ENCODE measurements at places on chromosomes 7 and 10.

DNA sequence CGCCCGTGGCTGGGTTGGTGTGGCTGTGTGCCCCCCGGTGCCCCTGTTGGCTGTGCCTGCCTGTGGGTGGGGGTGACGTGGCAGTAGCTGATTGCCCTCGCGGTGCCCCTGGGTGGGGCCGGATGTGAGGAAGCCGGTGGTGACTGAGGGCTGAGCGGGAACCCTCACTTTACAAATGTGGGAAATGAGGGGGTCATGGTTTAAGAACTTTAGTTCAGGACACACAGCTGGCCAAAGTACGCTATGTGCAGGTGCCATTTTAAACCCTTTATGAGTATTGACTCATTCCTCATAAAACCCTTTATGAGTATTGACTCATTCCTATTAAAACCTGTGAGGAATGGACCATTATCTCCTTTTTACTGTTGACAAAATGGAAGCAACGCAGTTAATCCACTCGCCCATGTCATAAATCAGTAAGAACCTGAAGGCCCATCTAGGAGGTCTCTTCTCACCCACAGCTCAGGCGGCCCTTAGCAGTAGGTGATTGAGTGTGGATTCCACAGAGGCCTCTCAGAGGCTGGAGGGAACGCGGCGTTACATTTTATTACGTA is 290.1 kb upstream of the COBL start:
- DNase-seq, result no peak

- DNase-seq, result no peak
These were observed 5.3 kb downstream of the EN2 start for GRCh38 chr7:155463114-155463811.

GRCh38 chr7:27914409-27914808 is 174.4 kb downstream of the TAX1BP1 start:
- no peak for DNase-seq

DNA sequence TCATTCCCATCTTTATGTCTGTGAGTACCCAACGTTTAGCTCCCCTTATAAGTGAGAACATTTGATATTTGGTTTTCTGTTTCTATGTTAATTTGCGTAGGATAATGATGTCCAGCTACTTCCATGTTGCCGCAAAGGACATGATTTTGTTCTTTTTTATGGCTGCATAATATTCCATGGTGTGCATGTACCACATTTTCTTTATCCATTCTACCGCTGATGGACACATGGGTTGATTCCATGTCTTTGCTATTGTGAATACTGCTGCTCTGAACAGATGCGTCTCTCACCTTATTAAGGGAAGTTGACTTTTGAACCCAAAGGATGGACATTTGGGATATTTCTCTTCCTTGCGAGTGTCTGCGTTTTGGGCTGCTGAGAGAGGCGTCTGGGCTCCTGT is 50.2 kb downstream of the GTF2IRD1 start:
- DNase-seq, result no peak

- no peak for DNase-seq
These were observed 7.0 kb downstream of the GET4 start for GRCh38 chr7:883055-884021.

DNA sequence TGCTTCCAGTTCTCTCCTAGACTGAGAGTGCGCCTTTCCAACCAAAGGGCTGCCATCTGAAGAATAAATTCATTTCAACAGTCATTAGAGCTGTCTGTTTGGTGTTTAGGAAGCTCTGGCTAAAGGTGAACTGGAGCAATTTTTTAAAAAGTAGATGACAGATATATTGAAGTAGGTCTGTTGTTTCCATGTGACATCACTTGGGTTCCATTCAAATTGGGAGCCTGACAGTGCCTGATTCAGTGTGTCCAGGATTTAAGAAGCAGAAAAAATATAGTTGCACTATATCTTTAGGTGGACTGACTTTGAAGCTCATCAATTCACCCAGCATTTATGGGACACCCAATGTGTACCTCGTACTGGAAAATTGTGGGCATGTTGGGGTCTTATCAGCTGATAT is 367.7 kb downstream of the BBS9 start:
- DNase-seq, result no peak

GRCh38 chr10:6951732-6952131 is 371.7 kb upstream of the PRKCQ start:
- no peak for DNase-seq

GRCh38 chr10:120989279-120989678 is 138.1 kb downstream of the WDR11 start:
- no peak for DNase-seq

DNA sequence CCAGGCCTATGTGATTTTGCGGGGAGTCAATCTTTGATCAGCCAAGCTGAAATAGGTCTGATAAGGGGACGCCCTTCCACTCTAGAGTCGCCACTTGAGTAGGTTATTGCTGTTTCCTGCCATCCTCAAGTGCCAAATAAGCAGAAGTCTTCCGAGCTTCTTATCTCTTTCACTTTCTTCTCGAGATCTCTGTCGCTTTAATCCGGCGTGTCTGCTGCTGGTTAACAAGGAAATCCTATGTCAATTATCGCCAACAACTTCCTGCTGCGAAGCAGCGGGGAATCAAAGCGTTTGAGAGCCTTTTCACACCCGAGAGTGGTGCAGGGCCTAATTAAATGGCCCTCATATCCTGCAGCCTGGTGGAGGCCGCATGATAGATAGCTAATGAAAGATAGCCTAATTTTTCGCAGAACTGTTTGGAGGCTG is 215.9 kb downstream of the RAB11FIP2 start:
- peak; percentile 1 for DNase-seq

DNA sequence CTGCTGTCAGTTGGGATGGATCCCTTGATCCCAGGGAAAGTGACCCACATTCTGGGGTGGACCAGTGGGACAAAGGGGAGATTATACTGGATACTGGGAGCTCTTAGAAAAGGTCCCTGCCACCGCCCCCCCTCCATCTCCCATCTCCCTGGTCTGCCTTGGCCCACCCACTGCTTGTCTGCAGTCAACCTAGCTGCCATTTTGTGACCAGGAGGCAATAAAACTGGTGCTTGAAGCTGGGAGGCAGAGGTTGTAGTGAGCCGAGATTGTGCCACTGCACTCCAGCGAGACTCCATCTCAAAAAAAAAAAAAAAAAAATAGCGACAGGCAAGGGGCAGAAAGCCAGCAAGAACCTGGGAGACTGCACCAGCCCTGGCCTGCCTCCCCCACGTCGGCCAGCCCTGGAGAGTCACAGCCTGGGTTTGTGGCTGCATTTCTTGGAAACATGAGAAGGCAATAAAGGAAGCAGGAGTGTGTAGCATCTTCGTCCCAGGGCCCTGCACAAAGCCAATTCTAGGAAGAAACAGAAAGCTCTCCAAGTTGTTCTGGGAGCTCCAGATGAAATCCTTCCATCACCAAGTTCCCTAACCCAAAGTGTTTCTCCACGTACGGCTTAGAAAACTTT is 4.7 kb upstream of the ARPC1B start:
- DNase-seq, result no peak

DNA sequence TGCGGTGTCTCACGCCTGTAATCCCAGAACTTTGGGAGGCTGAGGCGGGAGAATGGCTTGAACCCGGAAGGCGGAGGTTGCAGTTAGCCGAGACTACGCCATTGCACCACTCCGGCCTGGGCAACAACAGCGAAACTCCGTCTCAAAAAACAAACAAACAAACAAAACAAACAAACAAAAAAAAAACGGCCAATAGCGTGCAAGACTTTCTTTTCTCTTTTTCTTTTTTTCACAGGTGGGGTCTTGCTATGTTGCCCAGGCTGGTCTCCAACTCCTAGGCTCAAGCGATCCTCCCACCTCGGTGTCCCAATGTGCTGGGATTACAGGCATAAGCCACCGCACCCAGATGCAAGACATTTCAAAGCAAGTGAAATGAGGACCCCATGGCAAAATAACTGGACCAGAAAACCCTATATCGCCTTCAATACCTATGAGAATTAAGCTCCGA is 1.6 kb downstream of the PSAP start:
- no peak for DNase-seq

GRCh38 chr7:132035517-132036362 is 479.3 kb upstream of the PODXL start:
- no peak for DNase-seq

GRCh38 chr10:29356931-29357330 is 68.1 kb downstream of the LYZL1 start:
- DNase-seq, result no peak

GRCh38 chr10:132839061-132839460 is 53.1 kb upstream of the NKX6-2 start:
- DNase-seq, result no peak

GRCh38 chr7:132419542-132419941 is 156.7 kb downstream of the PLXNA4 start:
- DNase-seq, result no peak

- DNase-seq, result no peak
These were observed 35.3 kb downstream of the NET1 start for GRCh38 chr10:5447611-5448071.

GRCh38 chr10:98577168-98577567 is 130.4 kb upstream of the HPS1 start:
- no peak for DNase-seq

DNA sequence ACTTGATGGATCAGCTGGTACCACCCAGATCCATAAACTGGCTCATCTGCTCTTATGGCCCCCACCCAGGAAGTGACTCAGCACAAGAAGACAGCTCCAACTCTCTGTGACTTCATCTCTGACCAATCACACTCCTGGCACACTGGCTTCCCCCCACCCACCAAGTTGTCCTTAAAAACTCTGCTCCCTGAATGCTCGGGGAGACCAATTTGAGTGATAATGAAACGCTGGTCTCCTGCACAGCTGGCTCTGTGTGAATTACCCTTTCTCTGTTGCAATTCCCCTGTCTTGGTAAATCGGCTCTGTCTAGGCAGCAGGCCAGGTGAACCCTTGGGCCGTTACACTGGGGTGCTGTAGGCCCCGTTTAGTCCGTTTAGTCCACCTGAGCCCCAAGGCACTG is 23.4 kb upstream of the BNIP3 start:
- no peak for DNase-seq

GRCh38 chr10:99672884-99673283 is 13.6 kb downstream of the ENTPD7 start:
- DNase-seq, result no peak

- DNase-seq, result no peak
These were observed 71.2 kb downstream of the AOAH start for GRCh38 chr7:36653008-36653662.

DNA sequence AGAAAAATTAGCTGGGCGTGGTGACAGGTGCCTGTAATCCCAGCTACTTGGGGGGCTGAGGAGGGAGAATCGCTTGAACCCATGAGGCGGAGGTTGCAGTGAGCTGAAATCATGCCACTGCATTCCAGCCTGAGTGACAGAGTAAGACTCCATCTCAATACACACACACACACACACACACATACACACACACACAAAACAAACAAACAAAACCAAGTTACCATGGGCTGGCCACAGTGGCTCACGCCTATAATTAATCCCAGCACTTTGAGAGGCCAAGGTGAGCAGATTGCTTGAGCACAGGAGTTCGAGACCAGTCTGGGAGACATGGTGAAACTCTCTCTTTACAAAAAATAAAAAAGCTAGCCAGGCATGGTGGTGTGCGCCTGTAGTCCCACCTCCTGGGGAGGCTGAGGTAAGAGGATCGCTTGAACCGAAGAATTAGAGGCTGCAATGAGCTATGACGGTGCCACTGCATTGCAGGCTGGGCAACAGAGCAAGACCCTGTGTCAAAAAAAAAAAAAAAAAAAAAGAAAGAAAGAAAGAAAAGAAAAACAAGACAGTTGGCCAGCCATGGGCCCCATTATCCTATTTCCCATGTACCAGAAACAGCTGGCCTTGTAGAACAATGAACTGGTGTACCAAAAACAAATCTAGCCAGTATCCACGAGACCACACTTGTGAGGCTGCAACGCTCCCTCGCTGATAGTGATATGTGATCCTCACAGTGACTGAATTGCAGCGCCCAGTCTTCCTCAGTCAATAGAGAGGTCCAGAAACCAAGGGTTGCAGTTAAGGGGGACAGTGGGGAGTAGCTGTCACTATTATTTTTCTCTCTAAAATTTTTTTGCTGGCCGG is 6.6 kb upstream of the AGFG2 start:
- DNase-seq, result no peak

DNA sequence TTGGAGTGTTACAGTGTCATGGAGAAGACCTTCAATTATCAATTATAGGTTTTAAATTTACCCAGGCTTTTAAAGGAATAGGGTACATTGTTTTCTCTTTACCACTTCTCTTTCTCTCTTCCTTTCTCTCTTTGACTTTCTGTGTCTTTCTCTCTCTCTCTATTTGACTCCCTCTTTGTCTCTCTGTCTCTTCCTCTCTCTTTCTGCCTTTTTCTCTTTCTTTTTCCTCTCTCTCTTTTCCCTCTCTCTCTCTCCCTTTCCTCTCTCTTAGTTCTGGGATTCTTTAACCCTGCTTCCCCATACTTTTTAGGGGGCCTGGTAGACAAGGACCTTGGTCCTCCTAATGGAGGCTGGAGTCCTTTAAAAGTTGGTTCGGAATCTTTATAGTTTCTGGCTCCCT is 15.9 kb upstream of the GHITM start:
- DNase-seq, result no peak

- DNase-seq, result no peak
These were observed 353.6 kb downstream of the GALNT17 start for GRCh38 chr7:71485586-71485985.

DNA sequence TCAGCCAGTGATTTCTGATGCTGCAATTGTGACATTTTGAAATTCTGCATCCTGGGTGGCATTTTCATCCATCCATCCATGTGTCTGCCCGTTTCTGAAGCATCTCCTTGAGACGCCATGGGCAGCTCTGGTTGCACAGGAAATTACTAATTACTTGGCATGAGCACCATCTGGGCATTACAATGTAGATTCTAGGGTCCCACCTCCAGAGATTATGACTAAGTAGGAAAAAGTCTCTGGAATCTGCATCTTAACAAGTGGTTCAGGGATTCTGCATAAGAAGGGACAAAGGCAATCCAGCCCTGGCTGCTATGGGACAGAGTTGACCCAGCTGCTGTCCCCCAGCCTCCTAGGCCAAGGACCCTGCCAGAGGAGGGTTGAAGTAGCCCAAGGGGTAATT is 65.3 kb downstream of the CUZD1 start:
- no peak for DNase-seq

DNA sequence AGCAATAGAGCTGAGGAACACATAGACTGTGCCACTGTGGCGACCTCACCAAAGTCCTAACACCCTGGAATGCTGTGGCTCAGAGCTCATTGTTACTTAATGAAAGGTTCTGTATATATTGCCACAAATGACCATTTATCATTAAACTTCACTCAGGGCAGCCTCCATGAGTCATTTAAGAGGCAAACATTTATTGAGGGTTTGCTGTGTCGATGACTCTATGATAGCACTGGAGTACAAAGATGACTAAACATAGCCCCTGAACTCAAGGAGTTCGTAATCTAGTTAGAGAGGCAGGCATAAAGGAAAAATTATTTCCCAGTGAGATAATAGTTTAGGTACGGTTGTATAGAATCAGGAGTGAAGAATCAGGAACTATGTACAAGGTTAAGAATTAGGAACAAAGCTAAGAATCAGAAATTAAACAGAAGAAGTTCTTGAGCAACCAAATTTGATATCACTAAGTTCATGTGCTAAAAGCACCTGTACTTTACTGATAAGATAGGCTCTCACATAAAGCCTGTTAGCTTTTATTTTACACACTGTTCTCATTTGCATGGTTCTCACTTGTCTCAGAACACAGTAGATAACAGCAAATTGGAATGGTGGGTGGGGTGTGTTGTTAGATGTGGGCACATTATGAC is 7.9 kb downstream of the ENTPD7 start:
- no peak for DNase-seq
